ENCODE measurements at places on chromosomes 12 and 14.
A peak's percentile ranks its signal among the peaks of the same experiment; 100 is the strongest.

GRCh38 chr14:94313991-94314655 lies 9.0 kb downstream of the SERPINA6 start:
- no peak for DNase-seq

- DNase-seq, result no peak
Observed at GRCh38 chr12:108525681-108526080, 10.6 kb downstream of the FICD start.

GRCh38 chr12:92601176-92601575 lies 101.6 kb upstream of the PLEKHG7 start:
- DNase-seq, result no peak

DNA sequence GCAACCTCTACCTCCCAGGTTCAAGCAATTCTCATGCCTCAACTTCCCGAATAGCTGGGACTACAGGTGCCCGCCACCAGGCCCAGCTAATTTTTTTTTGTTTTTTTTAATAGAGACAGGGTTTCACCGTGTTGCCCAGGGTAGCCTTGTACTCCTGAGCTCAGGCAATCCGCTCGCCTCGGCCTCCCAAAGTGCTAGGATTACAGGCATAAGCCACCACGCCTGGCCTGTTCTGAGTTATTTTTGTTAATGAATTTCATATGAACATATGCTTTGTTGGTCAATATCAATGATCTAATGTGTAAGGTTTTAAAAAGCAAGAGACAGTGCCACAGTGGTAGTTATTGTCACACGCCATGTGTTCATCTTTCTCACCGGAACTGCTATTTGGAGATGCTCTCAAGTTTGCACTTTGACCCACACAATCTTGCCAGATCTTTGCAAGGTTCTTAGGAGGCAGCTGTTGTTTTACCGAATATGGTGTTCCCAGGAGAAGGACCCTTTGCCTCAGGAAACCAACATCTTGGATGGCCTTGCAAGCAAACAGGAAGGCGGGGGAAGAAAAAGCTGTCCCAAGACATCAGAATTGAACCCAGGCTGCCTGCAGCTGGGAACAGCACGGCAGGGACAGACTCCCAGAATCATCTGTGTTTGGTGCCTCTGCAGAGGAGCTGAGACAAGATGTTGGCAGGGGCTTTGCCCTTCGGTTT lies 30.0 kb downstream of the GALNT16 start:
- DNase-seq, result no peak

DNA sequence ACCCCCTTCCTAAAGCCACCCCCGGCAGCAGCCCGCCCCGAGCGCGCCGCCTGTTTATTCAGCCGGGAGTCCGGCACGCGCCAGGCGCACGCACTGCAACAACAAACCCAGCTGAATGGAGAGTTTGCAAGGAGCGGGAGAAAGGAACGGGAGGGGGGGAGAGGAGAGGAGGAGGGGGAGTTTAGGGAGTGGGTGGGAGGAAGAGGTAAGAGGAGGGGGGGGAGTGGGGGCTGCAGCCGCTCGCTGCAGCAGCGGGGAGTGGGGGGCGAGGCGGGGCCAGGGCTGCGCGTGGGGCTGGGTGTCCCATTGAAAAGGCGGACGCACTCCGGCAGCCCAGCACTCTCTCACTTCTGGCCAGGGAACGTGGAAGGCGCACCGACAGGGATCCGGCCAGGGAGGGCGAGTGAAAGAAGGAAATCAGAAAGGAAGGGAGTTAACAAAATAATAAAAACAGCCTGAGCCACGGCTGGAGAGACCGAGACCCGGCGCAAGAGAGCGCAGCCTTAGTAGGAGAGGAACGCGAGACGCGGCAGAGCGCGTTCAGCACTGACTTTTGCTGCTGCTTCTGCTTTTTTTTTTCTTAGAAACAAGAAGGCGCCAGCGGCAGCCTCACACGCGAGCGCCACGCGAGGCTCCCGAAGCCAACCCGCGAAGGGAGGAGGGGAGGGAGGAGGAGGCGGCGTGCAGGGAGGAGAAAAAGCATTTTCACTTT lies at the start of gene ASCL1:
ASCL1 (plus strand) TSS at position 336 of the 712 bp plus-strand sequence. CDS start 571 bp downstream, outside the sequence.
- no peak for DNase-seq

DNA sequence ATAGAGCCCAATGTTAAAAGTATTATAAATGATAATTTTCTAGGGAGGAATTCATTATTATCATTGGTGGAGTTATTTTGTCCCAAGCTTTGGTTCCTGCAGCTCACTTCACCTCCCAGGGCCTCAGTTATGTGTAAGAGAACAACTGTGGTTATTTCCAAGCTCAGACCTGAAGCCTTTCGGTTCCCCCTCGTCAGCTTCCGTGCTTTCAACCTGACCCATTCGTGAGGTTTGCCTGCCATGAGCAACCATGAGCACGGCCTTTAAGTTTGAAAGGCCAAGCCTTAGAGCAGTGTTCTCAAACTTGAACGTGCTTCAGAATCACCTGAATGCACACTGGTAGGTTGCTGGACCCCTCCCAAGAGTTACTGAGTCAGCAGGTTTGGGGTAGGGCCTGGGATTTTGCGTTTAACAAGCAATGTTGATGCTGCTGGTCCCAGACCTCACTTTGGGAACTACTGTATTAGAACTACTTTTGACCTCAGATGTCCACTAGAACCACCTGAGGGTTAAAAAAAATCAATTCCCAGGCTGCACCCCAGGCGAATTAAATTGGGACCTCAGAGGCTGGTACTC lies 133.0 kb upstream of the PRMT8 start:
- no peak for DNase-seq

- DNase-seq, result no peak
Observed at GRCh38 chr12:1533205-1533601, 61.2 kb downstream of the FBXL14 start.

DNA sequence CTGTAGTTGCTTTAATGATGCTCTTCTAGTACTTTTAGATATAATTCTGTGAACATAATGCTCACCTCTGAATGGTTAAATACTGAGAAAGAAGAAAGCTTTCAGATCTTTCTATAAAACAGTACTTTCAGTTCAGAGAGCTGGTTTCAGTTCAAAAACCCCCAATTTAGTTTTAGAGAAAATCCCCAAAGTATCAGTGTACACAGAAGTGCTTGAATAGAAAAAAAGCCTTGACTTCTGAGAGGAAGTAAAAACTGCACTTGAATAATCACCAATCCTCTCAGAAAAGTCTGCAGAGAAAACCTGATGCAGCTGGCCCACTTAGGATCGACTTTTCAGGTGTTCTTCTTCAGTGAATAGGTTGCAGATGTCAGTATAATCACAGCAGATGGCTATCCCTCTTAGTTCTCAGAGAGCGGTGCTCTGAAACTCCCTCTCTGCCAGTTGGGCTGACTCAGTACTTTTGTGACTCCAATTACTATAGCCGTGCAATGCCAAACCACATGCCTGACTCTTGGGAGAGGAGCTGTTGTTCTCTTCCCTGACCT lies 616.3 kb downstream of the LRFN5 start:
- DNase-seq, result peak; percentile 3

DNA sequence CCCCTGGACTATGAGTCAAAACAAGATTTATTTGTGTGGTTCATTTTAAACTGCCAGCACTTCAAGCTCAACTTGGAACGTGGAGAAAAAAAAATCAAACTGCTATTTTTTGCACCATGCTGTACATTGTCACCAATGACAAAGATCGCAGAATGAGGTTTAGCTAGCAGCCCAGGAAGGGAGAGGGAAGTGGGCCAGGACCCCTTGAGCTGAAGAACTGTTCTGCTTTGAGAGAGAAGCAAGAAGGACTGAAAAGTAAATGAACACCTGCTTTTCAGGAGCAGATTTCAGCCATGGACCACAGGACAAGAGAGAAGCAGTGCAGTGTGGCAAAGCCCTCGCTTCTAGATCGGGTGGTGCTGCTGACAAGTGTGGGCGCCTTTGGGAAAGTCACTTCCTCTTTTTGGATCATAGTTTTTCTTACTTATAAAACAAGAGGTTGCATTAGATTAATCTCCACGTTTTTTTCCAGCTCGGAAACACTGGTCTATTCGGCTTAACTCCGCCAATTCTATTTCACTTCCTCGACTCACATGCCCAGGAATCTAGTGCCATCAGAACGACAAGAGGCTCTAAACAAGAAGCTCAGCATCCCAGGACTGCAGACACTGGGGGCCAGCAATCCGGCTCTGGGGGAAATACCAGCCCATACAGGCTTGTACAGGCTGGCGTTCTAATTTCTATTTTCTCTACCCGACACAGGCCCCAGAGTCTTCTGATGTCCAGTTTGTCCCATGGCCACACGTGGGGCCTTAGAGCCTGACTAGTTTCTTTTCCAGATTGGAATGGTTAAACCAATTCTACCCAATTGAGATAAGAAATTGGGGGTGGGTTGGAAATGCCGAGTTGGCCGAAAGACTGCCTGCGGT lies 129.9 kb downstream of the CRACR2A start:
- DNase-seq, result no peak

DNA sequence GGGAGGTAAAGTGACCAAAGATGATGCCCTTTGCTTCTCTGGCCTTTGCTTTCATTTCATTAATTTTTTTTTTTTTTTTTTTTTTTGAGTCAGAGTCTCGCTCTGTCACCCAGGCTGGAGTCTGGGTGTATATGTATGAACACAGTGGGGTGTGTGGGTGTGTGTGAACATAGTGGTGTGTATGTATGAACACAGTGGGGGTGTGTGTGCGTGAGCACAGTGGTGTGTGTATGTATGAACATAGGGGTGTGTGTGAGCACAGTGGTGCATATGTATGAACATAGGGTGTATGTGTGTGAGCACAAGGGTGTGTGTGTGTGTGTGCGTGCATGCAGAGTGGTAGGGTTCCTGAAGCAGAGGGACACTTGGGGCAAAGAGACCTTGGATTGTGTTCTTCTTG lies 9.6 kb downstream of the KLC1 start:
- no peak for DNase-seq

- no peak for DNase-seq
Observed at GRCh38 chr12:64072916-64073575, 149.1 kb downstream of the KICS2 start.

DNA sequence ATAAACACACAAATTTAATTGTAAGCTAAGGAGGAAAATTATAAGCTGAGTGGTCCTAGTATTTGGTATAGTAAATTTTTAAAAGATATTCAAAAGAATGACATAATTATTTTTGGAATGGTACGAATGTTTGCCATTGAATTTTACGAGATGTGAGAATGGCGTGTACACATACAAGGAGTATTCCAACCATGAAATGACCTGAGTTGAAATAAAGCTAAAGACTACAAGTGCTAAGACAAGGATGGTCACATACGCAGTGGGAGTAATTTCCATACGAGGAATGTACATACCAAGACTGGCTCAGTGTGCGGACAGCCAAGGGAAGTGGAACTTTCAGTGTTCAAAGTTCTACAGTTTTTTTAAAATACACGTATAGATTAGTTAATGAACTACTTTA lies 21.1 kb upstream of the ETV6 start:
- DNase-seq, result no peak

DNA sequence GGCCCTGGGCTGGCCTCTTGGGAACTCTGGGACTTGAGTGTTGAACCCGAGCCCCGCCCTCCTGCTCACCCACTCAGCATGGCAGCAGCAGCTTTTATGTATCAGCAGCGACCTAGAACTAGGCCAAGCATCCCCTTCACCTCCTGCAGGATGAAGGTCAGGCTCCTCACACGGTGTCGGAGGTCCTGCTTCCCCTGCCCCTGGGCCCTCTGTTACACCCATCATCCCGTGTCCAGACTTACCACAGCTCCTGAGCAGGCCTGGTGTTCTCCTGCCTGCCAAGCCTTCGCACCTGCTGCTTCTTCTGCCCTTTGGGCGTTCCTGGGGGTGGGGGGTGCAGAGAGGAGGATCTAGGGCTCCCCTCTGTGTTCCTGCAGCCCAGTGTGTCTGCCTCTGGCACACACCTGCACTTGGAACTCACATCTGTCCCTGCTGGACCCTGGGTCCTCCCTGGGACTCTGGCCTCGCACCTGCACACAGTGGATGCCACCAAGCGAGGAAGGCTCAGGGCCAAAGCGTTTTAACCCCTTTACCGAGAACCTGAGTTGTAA lies 80.3 kb downstream of the PAPOLA start:
- no peak for DNase-seq

DNA sequence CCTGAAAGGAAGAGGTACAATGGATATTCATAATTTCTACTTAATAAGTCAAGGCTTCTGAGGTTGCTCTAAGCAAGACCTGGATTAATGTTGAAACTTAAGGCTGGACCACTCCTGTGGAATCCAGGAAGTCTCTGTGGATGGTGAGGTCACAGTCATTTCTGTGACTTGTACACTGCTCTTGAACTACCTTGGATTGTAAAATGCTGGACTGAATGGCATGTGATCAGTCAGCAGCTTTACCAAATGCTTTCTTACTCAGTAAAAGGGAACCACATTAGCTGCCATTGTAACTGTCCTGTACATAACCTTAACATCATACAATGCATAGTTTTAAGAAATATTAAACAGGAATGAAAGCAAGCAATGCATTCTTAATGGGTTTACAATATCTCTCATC lies 182.9 kb downstream of the NOVA1 start:
- no peak for DNase-seq

DNA sequence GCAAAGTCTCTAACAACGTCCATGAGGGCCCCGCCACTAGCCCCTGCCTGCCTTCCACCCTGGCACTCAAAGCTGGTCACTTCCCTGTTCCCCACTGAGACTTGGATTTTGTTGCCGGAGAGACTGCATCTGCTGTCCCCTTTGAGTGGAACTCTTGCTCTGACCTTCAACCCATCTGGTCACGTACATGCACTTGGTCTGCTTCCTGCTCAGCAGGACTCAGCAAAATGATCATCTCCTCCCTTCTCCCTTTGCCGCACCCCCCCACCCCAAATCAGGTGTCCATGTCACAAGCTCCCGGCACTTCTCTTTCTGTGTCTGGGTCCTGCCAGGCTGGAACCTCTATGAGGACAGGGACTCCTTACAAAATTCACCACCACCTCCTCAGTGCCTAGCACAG lies 180.9 kb downstream of the CHST11 start:
- no peak for DNase-seq

- no peak for DNase-seq
Observed at GRCh38 chr14:92109490-92109889, 3.1 kb upstream of the ATXN3 start.

DNA sequence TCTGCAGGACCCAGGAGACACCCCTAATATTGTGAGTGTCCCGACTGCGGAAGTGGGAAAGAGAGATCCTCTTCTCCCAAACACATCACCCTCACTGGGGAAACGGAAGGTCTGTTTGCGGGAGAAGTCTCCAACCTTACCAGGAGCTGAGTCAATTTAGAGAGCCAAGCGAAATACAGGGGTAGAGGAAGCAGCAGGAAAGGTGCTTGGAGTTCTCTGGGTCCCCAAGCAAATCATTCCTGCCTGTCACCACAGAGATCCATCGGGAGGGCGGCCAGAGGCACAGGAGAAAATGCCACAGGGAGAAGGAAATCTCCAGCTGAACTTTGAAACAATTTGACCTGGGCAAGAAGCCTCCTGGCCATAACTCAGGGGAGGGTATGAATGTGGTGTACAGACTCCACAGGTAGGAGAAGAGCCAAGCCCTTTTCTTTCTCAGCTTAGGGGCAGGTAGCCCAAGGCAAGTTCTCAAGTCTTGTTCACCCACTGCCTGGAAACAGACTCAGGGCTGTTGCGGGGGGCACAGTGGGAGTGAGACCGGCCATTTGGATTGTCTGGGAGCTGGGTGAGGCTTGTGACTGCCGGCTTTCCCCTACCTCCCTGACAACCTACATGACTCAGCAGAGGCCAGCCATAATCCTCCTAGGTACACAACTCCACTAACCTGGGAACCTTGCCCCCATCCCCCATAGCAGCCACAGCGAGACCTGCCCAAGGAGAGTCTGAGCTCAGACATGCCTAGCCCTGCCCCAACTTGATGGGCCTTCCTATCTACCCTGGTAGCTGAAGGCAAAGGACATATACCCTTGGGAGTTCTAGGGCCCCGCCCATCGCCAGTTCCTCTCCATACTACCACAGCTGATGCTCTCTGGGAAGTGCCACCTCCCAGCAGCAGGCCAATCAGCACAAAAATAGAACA lies 211.9 kb upstream of the ARHGAP5 start:
- DNase-seq, result no peak

- DNase-seq, result no peak
Observed at GRCh38 chr14:49017447-49017846, 568.7 kb downstream of the RPS29 start.
